ENCODE measurements at places on chromosomes 1 and 21.

- no peak for DNase-seq
Measured at GRCh38 chr1:180928331-180929230, 15.9 kb downstream of the KIAA1614 start.

DNA sequence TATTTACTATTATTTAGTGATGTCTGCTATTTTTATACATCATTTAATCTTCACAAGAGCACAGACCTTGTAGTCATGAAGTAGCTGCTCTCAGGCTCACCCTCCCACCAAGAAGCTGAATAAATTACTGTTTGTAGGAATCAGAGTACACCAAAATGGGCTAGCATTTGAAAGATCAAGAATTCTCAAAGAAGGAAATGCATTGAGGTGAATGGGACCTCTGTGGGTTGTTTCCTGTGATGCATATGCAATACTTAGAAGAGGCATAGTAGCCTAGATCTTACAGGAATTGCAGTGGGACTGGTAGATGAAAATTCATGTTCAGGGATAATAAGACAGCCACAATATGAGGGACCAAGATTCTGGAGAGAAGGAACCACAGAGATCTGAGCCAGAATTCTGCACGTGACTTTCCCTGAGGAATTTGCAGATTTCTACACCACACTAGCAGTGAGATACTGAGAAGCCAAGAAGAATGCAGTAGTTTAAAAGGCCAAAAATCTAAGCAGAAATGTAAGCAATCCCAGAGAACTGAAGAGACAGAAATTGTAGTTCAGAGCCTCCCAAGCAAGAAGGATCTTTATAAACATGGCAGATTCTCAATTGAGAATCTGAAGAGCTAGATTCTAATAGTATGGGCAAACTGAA lies 307.0 kb downstream of the ST6GALNAC3 start:
- no peak for DNase-seq

- DNase-seq, result no peak
Measured at GRCh38 chr1:93905734-93906133, 3.5 kb downstream of the GCLM start.

GRCh38 chr1:156656806-156657740 lies 15.2 kb downstream of the BCAN start:
- DNase-seq, result peak; percentile 61

DNA sequence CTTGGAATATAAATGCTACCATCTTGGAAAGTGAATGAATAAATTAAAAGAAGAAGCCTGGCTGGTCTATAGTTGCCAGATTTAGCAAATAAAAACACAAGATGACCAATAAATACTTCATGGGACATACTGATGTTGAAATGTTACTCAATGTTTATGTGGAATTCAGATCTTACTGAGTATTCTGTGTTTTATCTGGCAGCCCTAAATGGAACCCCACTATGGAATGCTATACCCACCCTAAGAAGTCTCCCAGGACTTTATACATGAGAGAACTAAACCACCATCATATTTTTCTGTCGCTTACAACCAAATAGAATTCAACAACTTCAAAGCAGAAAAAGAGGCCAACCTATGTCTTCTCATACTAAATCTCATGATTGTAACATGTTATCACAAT lies 177.6 kb upstream of the HMCN1 start:
- DNase-seq, result no peak

- no peak for DNase-seq
Measured at GRCh38 chr1:193799948-193800690, 613.7 kb upstream of the B3GALT2 start.

DNA sequence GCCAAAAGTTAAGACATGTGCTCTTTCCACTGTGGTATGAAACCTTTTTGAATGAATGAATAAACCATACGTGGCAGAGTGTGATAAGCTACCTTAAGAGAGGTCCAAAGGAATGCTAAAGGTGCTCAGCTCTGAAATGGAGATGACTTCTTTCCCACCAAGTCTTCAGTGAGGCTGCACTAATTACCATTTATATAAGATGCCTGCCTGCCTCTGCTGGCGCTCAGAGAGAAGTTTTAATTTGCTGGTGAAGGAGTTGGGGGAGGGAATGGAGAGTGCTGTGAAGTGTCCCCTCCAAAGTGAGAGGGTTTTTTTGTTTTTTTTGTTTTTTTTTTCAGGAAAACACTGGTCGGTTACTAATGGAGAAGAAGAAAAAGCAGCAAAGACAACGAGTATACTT lies 559.0 kb downstream of the OMA1 start:
- DNase-seq, result no peak

DNA sequence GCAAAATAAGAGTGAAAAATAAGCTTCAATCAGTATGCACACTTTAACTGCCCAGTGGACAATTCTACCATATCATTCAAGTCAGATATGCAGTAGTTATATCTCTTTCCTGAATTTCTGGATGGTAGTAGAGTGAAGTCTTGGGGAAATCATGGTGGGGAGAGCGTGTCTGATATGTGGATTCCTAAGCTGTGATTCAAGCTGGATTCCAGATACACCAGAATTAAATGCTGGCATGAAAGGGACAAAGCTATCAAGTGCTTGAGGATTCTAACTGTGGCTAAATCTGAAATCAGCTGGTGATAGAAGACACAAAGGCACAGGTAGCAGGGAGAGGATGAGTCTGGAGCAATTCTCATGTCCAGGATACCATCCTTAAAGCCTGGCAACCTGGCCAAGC lies 323.5 kb downstream of the DUSP10 start:
- DNase-seq, result no peak

GRCh38 chr1:116298746-116299145 lies 74.3 kb upstream of the ATP1A1 start:
- no peak for DNase-seq
